ENCODE measurements at places on chromosomes 4 and X.
A peak's percentile ranks its signal among the peaks of the same experiment; 100 is the strongest.

- no peak for DNase-seq
These were observed 74.4 kb downstream of the RNF150 start for GRCh38 chr4:141058591-141059512.

GRCh38 chrX:141619336-141619735, 29.8 kb downstream of the SPANXA2 start:
- no peak for DNase-seq

GRCh38 chrX:1537031-1537715, at the start of gene P2RY8:
Gene P2RY8, minus strand, starts transcription at chrX:1537185. Its CDS starts 70,627 bp downstream, at chrX:1466558.
- DNase-seq: peak; percentile 96

GRCh38 chrX:134650701-134651100, 7.6 kb downstream of the PLAC1 start:
- no peak for DNase-seq

GRCh38 chrX:20333672-20334071, 67.0 kb upstream of the RPS6KA3 start:
- DNase-seq: no peak

GRCh38 chrX:143873343-143873742, 10.5 kb upstream of the UBE2NL start:
- no peak for DNase-seq

- no peak for DNase-seq
These were observed 162.7 kb upstream of the CPXCR1 start for GRCh38 chrX:88584283-88584682.

- no peak for DNase-seq
These were observed 797.3 kb upstream of the FRG1 start for GRCh38 chr4:189143263-189143952.

GRCh38 chr4:20337261-20337664, 85.6 kb downstream of the SLIT2 start:
- no peak for DNase-seq

GRCh38 chr4:124275-125081, at the start of gene ZNF718:
Gene ZNF718, plus strand, starts transcription at chr4:124501. Its CDS starts 170 bp downstream, at chr4:124671.
- peak; percentile 97 for DNase-seq

DNA sequence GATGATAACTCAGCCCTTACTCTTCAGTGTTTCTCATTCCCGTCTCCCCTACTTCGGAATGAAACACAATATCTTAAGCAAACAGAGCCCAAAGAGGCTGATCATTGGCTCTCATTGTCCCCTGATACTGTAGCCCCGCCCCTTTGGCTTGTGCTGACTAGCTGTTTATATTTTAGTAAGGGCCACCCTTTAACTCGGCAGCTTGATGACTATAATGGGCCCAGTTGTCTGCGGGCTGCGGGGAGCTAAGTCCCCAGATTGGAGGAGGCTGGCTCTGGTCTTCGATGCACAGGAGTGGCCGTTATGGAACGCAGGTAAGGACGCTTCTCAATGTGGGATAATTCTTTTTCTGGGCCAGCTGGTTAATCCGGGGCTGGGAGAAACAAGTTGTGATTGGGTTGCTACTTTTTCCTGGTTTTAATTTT, at the start of gene TRIM2:
Gene TRIM2, plus strand, starts transcription at position 197 of the 425 bp plus-strand sequence. Its CDS starts 88 bp downstream, at position 285.
- DNase-seq: peak; percentile 31

- DNase-seq: no peak
These were observed 256.5 kb upstream of the FAT1 start for GRCh38 chr4:186979961-186980745.

GRCh38 chr4:52788806-52789205, 37.6 kb upstream of the ERVMER34-1 start:
- no peak for DNase-seq

- DNase-seq: no peak
These were observed 54.9 kb downstream of the DCTD start for GRCh38 chr4:182862141-182862875.

- DNase-seq: peak; percentile 93
These were observed 17.4 kb downstream of the IRAK1 start for GRCh38 chrX:154002215-154002719.

- peak; percentile 86 for DNase-seq
These were observed 24.3 kb upstream of the TSPAN5 start for GRCh38 chr4:98682719-98683118.

DNA sequence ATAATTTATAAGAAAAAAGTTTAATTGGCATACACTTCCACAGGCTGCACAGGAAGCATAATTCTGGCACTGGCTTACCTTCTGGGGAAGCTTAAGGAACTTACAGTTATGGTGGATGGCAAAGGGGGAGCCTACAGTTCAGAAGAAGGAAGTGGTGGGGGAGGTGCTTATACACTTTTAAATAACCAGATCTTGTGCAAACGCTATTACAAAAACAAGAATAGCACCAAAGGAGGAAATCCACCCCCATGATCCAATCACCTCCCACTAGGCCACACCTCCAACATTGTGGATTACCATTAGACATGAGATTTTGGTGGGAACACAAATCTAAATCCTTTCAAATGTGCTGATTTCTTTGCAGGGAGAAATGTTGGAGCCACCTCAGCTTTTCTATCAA, 287.7 kb downstream of the CPXCR1 start:
- no peak for DNase-seq
